ENCODE measurements at places on chromosomes 4 and X.
A peak's percentile ranks its signal among the peaks of the same experiment; 100 is the strongest.

GRCh38 chrX:52933976-52934703 lies 24.2 kb downstream of the FAM156A start:
- no peak for DNase-seq

DNA sequence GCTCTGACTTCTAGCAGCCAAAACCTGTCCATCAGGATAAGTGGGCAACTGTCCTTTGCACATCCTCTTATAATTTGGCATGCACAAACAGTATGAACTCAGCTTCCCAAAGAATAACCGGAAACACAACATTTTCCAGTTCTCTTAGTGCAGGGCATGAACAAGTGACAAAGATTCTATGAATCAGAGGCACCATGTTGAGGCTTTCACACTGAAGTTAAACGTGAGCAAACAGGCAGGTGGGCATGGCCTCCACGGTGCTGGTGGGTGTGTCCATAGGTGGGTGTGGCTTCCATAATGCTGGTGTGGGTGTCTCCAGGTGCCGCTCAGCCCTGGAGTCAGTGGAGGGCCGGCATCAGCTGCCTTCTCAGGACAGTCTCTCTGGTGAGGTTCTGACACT lies 196.5 kb downstream of the SMIM20 start:
- DNase-seq: no peak

GRCh38 chrX:13338996-13339515 lies 19.2 kb upstream of the ATXN3L start:
- DNase-seq: no peak

DNA sequence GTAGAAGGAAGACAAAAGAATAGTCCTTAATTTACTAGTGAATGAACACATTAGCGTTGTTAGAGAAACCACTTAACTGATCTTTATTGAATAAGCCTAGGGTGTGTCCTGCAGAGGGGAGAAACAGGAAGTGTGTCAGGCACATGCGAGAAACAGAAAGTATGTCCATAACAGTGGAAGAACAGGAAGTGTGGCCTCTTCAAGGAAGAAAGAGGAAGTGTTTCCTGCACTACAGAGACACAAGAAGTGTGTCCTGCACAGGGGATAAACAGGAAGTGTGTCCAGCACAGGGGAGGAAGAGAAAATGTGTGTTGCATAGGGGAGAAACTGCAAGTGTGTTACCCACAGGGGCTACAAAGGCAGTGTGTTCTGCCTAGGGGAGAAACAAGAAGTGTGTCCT lies 539.6 kb upstream of the PRKX start:
- DNase-seq: no peak

DNA sequence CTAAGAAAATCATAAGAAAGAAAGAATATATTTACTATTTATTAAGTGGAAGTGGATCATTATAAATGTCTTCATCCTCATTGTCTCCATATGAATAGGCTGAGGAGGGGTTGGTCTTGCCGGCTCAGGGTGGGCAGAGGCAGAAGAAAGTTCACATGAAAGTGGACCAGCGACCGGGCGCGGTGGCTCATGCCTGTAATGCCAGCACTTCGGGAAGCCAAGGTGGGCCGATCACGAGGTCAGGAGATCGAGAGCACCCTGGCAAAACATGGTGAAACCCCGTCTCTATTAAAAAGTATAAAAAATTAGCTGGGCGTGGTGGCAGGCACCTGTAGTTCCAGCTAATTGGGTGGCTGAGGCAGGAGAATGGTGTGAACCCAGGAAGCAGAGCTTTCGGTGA lies 1145.4 kb downstream of the STIM2 start:
- no peak for DNase-seq

DNA sequence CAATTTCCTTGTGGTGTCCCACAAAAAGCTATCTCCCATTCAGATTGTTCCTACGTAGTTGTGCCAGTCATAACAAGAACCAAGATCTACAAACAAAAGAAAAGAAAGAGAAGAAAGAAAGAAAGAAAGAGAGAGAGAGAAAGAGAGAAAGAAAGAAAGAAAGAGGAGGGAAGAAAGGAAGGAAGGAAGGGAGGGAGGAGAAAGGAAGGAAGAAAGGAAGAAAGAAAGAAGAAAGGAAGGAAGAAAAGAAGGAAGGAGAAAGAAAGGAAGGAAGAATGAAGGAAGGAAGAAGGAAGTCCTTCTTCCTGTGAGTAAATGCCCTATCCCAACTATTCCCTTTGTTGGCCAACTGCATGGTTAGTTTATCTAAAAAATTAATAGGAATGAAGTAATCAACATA lies 366.0 kb downstream of the DHRSX start:
- no peak for DNase-seq

GRCh38 chr4:77398256-77398655 lies 207.4 kb upstream of the CXCL13 start:
- DNase-seq: no peak

DNA sequence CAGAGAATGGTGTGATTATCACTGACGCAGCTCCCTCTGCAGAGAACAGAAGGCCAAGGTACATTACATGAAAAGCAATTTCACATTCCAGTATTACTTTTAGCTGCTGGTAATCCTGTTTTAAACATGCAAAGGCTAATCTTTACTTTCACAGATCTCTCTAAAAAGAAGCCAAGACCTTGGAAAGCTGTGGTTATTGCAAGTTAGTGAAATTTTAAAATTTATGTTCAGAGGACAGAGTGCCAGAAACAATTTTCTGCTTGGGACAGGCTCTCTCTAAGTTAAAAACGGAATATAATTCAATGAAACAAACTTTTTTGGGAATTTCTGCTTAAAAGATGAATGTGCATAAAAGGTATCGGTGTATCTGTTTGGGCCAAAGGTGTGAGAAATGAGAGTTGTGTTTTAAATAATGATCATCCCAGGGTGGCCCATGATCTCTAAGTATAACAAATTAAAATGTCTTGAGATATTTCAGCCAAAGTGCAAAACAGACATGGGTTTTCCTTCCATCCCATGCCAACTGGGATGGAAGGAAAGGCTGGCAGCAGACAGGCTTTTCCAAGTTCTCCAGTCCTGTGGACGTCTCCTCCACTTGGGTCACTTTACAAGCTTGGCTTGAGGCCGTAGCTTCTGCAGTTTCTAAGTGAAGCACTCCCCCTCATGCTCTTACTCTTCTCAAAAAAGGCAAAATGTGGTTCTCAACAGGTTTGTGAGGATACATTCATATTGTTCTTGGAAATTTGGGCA lies 118.0 kb downstream of the DRD5 start:
- no peak for DNase-seq

DNA sequence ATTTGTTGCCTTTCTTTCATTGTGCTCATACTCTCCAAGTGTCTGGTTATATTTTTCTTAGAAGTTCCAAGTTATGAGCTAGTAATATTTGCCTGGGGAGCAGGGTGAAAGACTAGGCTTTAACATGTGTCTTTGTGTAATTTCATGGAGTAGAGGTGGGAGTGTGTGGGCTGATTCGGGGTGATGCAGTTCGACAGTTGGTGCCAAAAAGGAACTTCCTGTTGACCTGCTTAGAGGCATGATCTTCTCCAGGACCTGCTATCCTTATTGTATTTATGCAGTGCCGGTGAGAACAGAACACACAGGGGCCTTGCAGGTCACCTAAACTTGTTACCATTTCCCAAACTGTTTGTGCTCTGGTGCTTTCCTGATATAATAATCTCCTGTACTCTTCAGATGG lies 21.2 kb downstream of the USP53 start:
- DNase-seq: no peak

GRCh38 chr4:88655226-88655625 lies 42.4 kb downstream of the NAP1L5 start:
- DNase-seq: no peak

- no peak for DNase-seq
Observed at GRCh38 chrX:134173541-134174272, 63.3 kb upstream of the CCDC160 start.

- no peak for DNase-seq
Observed at GRCh38 chr4:102734116-102734515, 26.7 kb downstream of the MANBA start.

GRCh38 chr4:155712846-155713245 lies 46.0 kb upstream of the GUCY1B1 start:
- DNase-seq: no peak

GRCh38 chr4:181608181-181608580 lies 635.0 kb upstream of the TENM3 start:
- DNase-seq: no peak

GRCh38 chr4:42483426-42484379 lies 86.4 kb downstream of the SHISA3 start:
- no peak for DNase-seq

DNA sequence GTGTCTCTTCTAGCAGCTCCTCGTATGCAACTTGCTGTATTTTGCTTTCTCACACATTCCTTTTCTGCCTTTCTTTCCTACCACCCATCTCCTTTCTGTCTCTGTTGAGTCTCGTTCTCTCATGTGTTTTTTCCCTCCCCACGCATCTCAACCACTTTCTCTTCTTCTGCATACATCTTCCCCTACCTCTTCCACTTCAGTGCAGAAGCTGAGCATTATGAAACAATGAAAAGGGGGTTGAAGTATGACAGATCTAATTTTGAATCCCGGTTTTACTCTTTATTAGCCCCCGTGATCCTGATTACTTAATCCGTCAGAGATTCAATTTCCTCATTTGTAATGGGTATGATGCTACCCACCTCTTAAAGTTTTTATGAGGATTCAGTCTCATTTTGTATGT lies 7.3 kb downstream of the FAM241A start:
- no peak for DNase-seq

DNA sequence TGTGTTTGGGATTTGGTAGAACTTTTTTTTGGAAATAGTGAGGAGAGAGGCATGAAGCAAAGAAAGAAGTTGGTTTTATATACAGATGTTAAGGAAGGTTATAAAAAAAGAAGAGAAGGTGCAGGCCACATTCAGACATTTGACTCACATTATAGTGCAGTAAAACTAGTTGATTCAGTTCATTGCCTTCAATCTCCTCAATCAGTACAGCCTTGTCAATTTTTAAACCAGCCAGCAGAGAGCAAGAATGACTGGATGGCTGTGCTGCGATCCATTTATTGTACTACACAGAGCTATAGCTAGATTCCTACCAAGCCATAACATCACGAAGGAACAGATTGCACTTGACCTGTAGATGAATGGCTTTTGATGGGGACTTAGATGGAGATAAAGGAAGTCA lies 79.7 kb upstream of the LSM6 start:
- DNase-seq: no peak

DNA sequence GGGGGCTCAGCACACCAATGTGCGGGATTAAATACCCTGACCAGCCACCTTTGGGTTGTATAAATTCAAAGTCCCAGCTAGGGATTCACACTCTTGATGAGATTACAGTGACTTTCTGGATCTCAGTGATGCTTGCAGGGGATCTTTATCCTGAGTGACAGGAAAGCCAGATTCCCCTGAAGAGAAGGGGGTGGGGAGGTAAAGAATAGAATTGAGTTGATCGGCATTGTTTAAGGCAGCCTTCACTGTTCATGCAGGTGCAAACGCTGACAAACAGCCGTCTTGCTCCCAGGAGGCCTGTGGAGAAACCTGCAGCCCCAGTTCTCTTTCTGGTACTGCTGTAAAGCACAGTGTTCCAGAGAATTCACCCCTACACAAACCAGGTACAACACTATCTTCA lies 19.0 kb downstream of the CXXC4 start:
- DNase-seq: no peak

DNA sequence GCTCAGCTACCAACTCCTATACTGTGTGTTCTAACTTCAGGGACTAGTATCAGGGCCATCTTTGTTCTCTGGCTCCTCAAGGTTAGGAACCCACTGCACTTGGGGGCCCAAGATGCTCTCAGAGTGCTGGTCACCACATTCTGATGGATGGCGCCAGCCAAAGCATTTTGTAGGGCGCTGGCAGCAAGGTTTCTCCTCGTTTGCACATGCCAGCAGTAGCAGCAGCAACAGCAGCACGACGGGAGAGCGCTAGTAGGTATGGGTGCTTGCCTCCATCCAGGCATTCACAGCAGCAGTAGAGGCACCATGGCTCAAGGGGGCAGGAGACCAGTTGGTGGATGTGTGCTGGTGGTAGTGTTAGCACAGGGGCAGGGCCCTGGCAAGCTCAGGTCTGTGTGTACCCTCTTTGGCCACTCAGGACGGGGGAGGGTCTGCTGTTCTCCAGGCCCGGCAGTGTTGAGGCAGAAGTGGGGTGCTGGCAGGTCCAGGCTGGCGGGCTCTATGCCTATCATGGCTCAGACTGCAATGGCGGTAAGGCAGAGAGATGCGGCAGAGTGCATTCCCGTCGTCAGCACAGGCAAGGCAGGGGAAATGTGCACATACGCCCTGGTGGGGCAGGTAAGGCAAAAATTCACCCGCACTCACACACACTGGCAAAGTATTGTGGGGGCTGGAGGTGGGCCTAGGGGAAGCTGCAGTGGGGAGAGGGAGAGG lies 56.6 kb downstream of the SERPINA7 start:
- DNase-seq: no peak

- no peak for DNase-seq
Observed at GRCh38 chr4:37948542-37948941, 11.7 kb upstream of the PTTG2 start.

DNA sequence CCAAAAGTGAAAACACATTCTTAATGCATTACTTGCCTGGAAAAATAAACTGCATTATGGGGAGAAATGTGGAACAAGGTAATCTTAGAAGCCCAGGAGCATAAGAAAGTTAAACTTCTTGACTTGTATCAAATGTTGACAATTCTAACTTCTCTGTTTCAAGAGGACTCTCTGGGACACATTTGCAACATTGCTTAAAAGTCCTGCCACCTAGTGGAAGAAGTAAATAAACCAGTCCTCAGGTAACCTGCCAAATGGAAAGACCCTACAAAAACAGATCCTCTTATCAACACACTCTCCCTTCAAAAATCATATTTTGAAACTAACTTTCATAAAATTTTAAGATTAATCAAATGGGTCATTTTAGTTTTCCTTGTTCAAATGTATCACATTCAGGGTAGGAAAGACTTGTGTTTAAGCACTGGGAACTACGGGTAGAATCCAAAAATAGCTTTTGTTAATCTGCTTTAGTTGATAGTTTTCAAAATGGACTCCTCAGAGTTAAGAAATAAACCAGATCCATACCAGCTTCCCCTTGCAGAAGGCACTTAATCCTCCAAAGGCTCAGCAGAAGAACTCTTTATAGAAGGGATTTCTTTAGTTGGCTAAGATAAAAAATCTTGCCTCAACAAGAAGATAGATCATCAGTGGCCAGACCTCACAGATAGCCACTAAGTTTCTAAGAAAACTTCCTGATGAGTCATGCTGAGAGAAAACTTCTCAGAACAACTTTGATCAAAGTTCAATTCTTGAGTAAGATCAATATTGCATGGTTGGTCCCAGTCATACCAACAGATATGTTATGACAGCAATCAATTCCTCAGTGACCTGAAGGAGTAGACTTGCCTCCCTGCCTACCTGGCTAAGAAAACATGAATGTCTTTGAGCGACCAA lies 141.7 kb downstream of the HHIP start:
- DNase-seq: no peak

DNA sequence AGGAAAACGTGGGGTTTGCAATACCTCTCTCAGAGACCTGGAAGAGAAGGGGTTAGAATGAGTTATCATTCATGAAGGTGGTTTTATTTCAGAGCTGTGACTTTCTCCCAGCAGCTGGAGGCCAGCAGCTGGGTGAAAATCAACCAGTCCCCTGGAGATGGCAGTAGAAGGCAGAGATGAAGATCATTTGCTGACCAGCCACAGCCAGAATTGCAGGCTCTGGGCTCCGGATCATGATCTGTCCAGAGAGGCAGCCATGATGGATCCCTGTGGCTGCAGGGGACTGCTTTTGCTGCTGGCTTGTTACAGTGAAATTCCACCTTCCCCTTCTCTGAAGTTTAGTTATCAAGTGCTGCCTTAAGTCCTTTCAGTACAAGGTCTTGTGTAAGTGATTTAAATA lies 46.9 kb upstream of the TAB3 start:
- DNase-seq: no peak

- no peak for DNase-seq
Observed at GRCh38 chr4:102174719-102175189, 170.5 kb downstream of the SLC39A8 start.

GRCh38 chr4:164956766-164957643 lies 20.5 kb downstream of the TRIM61 start:
- DNase-seq: peak; percentile 49
